Smooth muscle cell of the pulmonary artery (primary cell): ENCODE measurements at places on chromosomes 4 and X. TPM values are rescaled to one million over a fixed set of nuclear protein-coding genes. Genes with fewer than 3 reads are reported as not detected.

ALB gene
- total RNA-seq = not detected in 2 replicates

HDX gene
- 4.8 and 5.2 TPM in 2 replicates for total RNA-seq

S100P gene
- total RNA-seq = not detected in 2 replicates

FAM133A gene
- 0.07 and 0.20 TPM in 2 replicates for total RNA-seq

UGT8 gene
- 0.10 TPM in 1 of 2 replicates, not detected in the other for total RNA-seq

DUSP21 gene
- total RNA-seq = not detected in 2 replicates

SYTL4 gene
- 3.9 and 4.1 TPM in 2 replicates for total RNA-seq

ARHGAP36 gene
- total RNA-seq = not detected in 2 replicates

SMIM43 gene
- total RNA-seq = 0.26 and 0.76 TPM in 2 replicates

CITED1 gene
- total RNA-seq = not detected in 2 replicates

RNF212 gene
- total RNA-seq = 2.5 and 15.3 TPM in 2 replicates

TMEM156 gene
- total RNA-seq = 0.20 TPM in 1 of 2 replicates, not detected in the other

TGIF2LX gene
- total RNA-seq = not detected in 2 replicates

DRD5 gene
- total RNA-seq = not detected in 2 replicates

FRAS1 gene
- 2.0 and 37.8 TPM in 2 replicates for total RNA-seq

IL21 gene
- total RNA-seq = not detected in 2 replicates

ITIH6 gene
- not detected in 2 replicates for total RNA-seq

GATB gene
- total RNA-seq = 12.2 and 12.4 TPM in 2 replicates

MAGEH1 gene
- 23.6 and 37.5 TPM in 2 replicates for total RNA-seq

PPP1R2C gene
- total RNA-seq = not detected in 2 replicates

MAGEA10 gene
- total RNA-seq = not detected in 2 replicates

SLC6A14 gene
- not detected in 2 replicates for total RNA-seq

NCAPG gene
- total RNA-seq = 3.7 and 9.5 TPM in 2 replicates

USP17L25 gene
- not detected in 2 replicates for total RNA-seq

DSPP gene
- total RNA-seq = not detected in 2 replicates

CSAG3 gene
- total RNA-seq = not detected in 2 replicates

STK26 gene
- total RNA-seq = 5.1 and 6.3 TPM in 2 replicates

NDUFA1 gene
- total RNA-seq = 45.5 and 52.9 TPM in 2 replicates

FAT1 gene
- 538 and 677 TPM in 2 replicates for total RNA-seq

CORIN gene
- 1.7 and 2.4 TPM in 2 replicates for total RNA-seq

WDFY3 gene
- 98.2 and 123 TPM in 2 replicates for total RNA-seq

MEPE gene
- not detected in 2 replicates for total RNA-seq
